ENCODE measurements at places on chromosomes 7 and 10.

- DNase-seq: no peak
Measured at GRCh38 chr10:11776080-11776479, 33.9 kb downstream of the ECHDC3 start.

DNA sequence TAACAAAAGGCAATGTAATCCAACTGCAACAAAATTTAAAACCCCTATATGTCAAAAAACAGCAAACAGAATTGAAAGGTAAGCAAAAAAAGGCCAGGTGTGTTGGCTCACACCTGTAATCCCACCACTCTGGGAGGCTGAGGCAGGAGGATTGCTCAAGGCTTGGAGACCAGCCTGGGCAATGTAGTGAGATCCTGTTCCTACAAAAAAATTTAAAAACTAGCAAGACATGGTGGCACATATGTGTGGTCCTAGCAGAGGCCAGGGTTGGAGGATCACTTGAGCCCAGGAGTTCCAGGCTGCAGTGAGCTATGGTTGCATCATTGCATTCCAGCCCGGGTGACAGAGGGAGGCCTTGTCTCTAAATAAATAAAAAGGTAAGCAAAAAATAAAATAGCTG is 212.1 kb upstream of the KLF14 start:
- DNase-seq: no peak

DNA sequence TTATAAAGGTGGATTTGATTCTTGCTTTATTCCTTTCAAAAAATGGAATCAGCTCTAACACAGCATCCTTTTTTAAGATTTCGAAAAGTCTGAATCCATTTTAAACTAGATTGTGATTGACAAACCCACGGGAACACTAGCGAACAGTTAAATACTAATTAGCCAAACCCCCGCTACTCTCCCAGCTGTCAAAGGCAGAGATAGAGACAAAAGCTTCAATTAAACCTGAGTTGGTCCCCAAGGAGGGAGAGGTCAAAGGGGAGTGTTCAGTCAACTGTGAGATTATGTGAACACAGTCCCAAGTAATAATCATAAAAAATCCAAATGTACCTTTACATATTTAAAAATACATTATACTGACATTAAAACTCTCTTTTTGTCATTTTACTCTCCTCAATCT is 65.7 kb upstream of the TBX20 start:
- DNase-seq: no peak

GRCh38 chr7:36103837-36104561 is 49.1 kb upstream of the EEPD1 start:
- no peak for DNase-seq

GRCh38 chr7:54980521-54980920 is 38.3 kb upstream of the EGFR start:
- DNase-seq: no peak

GRCh38 chr7:130430115-130430514 is 10.7 kb downstream of the CEP41 start:
- no peak for DNase-seq

GRCh38 chr10:96505150-96506136 is 8.3 kb downstream of the TLL2 start:
- DNase-seq: no peak

DNA sequence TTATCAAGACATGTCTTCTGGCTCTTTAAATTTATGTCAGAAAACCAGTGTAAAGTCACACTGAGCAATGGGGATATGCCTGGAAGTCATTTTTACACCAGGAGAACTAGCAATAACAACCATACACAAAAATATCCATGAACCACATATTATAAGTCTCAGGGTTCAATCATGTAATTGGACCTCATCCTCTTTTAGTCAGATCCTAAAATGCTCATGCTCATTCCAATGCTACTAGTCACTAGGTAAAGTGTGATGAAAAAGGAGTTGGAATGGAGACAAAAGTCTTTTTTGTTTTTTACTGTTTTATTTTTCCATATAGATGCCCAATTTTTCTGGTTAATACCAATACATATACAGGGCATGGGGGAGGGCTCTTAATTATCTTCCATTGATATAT is 306.1 kb downstream of the DGKB start:
- no peak for DNase-seq

DNA sequence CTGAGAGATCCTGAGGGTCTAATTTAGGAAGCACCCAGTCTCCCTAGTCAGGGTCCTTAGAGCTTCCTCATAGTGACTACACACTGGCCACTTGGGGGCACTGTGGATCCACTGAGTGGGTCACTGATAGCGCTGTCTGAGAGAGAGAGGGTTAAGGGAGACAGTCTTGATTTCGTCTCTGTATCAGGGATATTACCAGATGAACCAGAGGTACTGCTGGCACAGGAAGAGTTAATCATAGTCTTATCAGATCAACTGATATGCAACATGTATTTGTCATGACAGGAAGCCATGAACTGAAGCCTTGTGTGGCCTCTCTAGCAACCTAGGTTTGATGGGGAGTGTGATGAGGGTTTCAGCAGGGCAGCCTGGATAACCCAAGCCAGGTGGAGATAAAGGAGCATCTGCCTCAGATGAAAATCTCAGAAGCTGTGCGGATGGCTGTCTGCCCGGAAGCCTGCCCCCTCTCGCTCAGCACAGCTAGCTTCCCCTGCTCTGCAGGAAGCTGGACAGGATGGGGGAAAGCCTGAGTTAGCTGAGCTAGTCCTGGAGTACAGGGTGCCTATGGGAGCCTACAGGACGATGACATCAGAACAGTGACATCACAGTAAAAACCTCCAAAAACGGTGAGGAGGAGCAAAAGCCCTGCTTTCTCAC is 214.0 kb upstream of the PRSS1 start:
- DNase-seq: no peak

DNA sequence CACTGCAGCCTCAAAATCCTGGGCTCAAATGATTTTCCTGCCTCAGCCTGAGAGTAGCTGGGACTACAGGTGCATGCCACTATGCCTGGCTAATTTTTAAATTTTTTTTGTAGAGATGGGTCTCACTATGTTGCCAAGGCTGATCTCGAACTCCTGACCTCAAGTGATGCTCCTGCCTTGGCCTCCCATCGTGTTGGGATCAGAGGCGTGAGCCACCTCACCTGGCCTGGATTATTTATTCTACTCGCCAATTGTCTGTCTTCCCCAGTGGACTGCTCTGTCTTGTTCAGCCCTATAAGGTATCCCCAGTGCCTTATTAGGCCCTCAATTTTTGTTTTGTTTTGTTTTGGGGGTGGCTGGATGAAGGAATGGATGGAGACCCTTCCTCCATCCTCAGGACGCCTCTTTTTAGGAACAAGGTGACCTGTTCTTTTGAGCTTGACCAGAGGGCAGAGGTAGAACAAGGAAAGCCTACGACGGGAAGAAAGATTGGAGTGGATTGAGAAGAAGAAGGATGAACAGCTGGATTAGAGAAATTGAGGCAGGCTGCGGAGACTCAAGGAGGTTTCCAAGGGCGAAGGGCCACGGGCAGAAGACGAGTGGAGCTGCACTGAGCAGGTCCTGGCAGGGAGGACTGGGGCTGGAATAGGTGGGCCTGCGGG is 541 bp upstream of the DENND10 start:
- DNase-seq: no peak

DNA sequence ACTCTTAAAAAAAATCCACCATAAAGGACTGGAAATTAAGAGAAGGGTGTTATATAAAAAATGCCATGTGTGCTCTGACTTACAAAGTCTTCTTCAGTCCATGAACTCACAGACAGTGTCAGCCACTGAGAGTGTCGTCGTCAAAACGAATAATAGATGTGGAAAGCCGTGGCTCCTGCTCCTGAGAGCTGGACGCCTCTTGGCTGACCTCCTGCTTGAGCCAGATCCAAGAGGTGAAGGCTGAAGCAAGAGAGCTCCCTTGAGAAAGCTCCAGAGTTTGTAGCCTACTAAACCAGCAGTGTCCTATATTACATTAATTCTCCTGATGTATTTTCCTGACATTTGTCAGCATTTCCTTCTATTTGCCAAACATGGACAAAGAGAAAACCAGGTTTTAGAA is 234.3 kb upstream of the C7orf33 start:
- DNase-seq: no peak

DNA sequence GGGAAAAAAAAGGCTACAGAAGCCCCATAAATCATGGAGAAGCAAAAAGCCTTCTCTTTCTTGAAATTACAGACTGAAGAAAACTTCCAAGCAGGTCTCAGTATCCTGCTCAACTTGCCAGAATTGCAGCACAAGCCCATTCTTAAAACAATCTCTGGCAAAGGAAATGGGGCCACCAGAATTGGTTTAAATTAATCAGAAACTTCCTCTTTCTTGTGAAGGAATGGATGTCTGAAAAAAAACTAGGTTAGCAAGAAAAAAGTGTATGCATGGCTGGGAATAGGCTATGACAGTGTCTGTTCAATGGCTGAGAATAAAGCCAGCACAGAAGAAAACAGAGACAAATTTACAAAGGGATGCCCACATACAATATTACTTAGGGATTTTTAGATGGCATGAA is 59.1 kb downstream of the TFEC start:
- no peak for DNase-seq

GRCh38 chr10:66006411-66006810 is 919.4 kb upstream of the LRRTM3 start:
- no peak for DNase-seq

DNA sequence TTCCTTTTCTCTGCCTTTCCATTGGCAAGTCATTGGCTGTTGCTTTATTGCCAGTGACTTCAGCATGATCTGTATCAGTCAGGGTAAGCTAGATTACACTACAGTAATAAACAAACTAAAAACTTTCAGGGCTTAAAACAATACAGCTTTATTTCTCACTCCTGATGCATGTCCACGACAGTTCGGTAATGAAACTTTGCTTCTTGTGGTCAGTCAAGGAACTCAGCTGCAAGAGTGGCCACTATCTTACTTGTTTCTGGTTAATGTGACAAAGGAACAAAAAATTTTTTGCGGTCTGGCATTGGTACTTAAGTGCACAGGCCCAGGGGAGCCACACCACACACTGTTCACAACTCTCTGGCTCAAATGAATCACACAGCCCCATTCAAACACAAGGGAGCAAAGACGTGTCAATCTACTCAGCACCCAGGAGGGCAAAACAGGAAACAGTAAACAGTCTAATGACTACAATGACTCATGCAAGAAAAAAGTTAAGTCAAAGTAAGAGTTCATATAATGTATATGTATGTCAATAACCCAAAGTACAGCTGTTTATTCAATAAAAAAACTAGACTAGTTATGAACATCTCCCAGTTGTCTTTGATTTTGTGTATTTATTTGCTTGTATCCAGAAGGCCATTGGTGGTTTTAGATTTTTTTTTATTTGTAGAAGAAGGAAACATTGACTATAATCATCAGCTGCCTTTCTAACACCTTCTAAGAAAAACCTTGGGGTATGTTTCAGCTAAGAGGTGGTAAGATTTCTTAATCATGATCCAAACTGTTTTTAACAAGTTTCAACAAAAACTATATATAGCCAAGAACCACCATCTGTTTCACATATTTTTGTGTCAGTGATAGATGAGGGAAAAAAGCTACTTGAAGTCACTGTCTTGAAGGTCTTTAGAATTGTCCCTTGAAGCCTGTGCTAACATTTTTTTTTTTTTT is 134.4 kb upstream of the FAM3C start:
- DNase-seq: no peak

DNA sequence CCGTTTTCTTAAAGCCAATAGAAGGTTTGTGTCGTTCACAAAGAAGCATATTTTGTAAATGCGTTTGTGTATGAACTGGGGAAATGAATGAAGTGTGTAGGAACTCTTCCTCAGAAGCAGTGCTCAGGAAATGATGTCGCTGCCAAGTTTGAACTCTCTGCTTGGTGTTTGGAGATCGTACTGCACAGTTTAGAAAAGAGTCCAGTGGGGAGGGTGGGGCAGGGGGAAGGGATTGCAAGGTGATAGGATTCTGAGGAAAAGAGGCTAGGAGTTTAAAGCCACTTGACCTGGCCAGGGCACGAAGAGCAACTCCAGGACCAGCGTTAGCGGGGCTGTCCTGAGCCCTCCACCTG is 122.2 kb downstream of the CUBN start:
- no peak for DNase-seq

- no peak for DNase-seq
Measured at GRCh38 chr7:151775547-151776443, 101.1 kb downstream of the PRKAG2 start.

- no peak for DNase-seq
Measured at GRCh38 chr7:988963-989529, 6.1 kb downstream of the CYP2W1 start.

- no peak for DNase-seq
Measured at GRCh38 chr7:98314469-98314868, 33.0 kb downstream of the BRI3 start.

DNA sequence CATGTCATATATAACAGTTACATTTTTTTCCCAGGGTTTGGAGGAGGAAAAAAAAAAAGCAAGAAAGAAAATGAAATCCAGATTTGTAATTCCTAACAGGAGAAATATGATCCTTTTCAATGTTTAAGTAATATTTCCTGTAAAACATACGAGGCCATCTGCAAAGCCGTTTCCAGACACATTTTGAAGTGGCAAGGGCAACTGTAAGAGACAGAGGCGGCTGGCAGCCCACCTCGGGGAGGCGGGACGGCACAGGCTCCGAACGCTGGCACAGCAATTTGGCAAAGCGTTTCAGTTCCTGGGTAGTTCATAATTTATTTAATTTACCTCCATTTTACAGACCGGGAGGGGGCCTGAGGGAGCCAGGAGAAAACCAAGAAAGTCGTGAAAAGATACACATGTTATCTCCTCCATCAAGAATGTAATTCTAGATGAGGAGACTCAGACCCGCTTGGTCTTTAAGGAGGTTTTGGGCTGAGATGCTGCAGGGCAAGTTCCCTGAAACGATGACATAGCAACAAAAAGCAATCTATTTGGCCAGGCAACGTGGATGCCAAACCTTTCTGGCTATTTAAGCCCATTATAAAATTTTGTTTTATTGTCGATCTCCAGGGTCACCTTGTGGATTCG is 448.5 kb upstream of the MKI67 start:
- DNase-seq: no peak

DNA sequence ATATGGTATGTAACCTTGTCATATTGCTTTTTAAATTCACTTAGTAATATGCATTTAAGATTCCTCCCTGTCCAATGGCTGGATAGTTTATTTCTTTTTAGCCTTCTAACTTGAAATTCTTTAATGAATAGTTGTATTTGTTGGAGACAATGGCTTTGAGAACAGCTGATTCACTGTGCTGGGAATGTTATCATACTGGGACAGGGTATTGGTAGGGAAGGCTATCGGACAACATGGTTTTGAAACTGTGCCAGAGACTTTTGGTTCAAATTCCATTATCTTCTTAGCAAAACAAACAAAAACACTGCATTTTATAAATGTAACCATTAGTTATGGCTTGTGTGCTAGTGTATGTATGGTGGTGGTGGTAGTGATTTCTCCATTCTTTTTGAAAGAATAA is 517.1 kb upstream of the ANKRD30A start:
- no peak for DNase-seq

GRCh38 chr7:142478479-142479220 is 220.8 kb upstream of the PRSS58 start:
- no peak for DNase-seq
